ENCODE measurements at places on chromosomes 2 and 18. TPM values are rescaled to one million over a fixed set of nuclear protein-coding genes. Genes with fewer than 3 reads are reported as not detected.

Gene TEX261
- 18.7 TPM for total RNA-seq

DNA sequence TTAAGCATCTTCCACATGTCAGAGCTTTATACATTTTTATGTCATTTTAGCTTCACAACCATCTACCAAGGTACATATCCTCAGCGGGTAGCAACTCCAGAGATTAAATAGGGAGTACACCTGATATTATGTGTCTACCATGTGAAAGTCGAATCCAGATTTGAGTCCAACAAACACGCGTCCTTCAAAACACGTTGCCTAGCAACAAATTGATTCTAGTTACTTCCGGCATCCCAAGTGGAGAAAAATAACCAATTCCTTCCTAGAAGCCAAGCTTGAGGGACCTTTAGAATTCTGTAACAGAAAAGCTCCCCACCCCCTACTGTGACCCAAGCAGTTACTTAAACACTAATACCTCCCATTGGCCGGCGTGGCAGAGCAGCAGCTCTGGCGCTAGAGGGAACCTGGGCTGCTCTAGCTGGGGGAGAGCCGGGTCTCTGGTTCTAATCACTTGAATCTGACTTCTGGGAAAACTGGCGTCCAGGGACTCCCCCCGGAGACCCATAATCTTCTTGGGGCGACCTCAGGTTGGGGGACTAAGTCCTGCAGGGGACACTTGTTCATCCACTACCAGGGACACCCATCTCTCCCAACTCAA is at the start of gene ERICH2:
TSS of gene ERICH2 (plus strand) at position 371 of the 598 bp plus-strand sequence. CDS start 304 bp downstream, outside the sequence.
- H3K27me3 ChIP-seq: peaks cover 9% of the 10 kb centered on the region
- H3K27ac ChIP-seq: no peak within 1 kb of the TSS
- peak within 1 kb of the TSS; percentile 85 for H3K4me3 ChIP-seq
- peak; percentile 60 for DNase-seq
- H3K36me3 ChIP-seq: no peaks in the 10 kb centered on the region

GRCh38 chr18:69157906-69158305 is 242.8 kb upstream of the DOK6 start:
- no peaks in the 10 kb centered on the region for H3K36me3 ChIP-seq
- DNase-seq: no peak
- H3K27ac ChIP-seq: no peak overlapping the region
- H3K4me1 ChIP-seq: no peaks in the 10 kb centered on the region

Gene POMC
- total RNA-seq: 4.6 TPM

Gene GPAT2
- 14.4 TPM for total RNA-seq

GRCh38 chr2:193476171-193476800 is 1281.6 kb upstream of the TMEFF2 start:
- DNase-seq: no peak
- H3K4me1 ChIP-seq: peaks cover 4% of the 10 kb centered on the region
- H3K4me3 ChIP-seq: no peak overlapping the region
- no peak overlapping the region for H3K27ac ChIP-seq
- H3K36me3 ChIP-seq: no peaks in the 10 kb centered on the region

- H3K4me1 ChIP-seq: no peaks in the 10 kb centered on the region
- no peak for DNase-seq
- H3K4me3 ChIP-seq: no peak overlapping the region
- no peak overlapping the region for H3K27ac ChIP-seq
- H3K36me3 ChIP-seq: no peaks in the 10 kb centered on the region
Observed at GRCh38 chr2:37544591-37545031, 126.8 kb downstream of the CDC42EP3 start.

GRCh38 chr2:44291281-44292248 is 16.3 kb downstream of the SLC3A1 start:
- no peak overlapping the region for H3K4me3 ChIP-seq
- no peaks in the 10 kb centered on the region for H3K27me3 ChIP-seq
- H3K36me3 ChIP-seq: no peaks in the 10 kb centered on the region
- H3K4me1 ChIP-seq: peaks cover 9% of the 10 kb centered on the region

Gene IL1F10
- total RNA-seq: not detected

Gene SCTR
- not detected for total RNA-seq

DNA sequence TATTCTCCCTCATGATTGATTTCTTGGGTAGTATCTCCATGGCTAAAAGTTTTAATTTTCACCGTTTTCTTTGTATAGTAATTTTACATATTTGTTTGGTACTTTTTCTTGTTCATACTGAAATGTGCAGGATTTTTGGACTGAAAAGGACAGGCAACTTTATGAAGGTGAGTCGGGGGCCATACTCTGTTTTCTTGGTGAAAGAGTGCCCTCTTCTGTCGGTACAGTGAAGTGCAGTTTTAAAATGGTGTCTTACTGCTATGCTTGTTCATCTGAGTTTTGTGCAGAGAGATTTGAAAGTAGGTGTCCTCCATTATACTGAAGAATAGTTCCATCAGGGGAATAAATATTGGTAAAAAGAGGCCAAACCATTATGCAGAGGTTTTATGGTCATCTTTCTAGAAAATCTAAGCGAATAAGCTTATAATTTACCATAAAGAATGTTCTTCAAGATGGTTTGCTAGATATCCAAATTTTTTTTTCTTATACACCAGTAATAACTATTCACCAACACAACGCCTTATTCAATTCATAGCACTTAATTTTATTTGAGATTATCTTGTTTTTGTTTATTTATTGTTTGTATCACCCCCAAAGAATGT is 8.7 kb upstream of the SERPINB13 start:
- H3K27me3 ChIP-seq: peaks cover 10% of the 10 kb centered on the region
- H3K27ac ChIP-seq: no peak overlapping the region
- no peaks in the 10 kb centered on the region for H3K36me3 ChIP-seq
- DNase-seq: peak; percentile 28

All from activated naive CD4-positive, alpha-beta T cell treated with anti-CD3 and anti-CD28 coated beads for 36 hours (primary cell).